H1 (cell line): ENCODE measurements at places on chromosomes 3 and 15. TPM values are rescaled to one million over a fixed set of nuclear protein-coding genes. Genes with fewer than 3 reads are reported as not detected.

AGBL1 gene
- not detected in 2 replicates for total RNA-seq

- H3K27ac ChIP-seq, result no peak overlapping the region
- no peak overlapping the region for H3K4me3 ChIP-seq
- H3K4me1 ChIP-seq, result peaks cover 5% of the 10 kb centered on the region
- no peaks in the 10 kb centered on the region for H3K36me3 ChIP-seq
These were observed 5.9 kb downstream of the ZBTB20 start for GRCh38 chr3:115141033-115141757.

DNA sequence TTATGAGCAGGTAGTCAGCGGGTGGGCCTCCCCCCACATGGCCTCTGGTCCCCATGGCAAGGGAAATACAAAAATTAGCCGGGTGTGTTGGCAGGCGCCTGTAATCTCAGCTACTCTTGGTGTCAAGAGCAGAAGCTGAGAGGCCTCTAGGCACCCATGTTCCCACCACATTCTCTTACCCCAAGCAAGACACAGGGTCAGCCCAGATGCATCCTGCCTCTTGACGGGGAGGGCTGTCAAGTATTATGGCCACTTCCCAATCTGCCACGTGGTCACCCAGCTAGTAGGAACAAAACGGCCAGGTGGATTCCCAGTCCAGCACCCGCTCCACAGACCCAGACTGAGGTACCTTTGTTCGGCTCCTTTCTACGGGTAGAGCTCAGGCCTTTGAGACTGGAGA is 16.2 kb upstream of the SLC6A6 start:
- no peaks in the 10 kb centered on the region for H3K27me3 ChIP-seq
- H3K36me3 ChIP-seq, result no peaks in the 10 kb centered on the region
- no peak overlapping the region for H3K4me3 ChIP-seq
- no peak overlapping the region for H3K27ac ChIP-seq

DNA sequence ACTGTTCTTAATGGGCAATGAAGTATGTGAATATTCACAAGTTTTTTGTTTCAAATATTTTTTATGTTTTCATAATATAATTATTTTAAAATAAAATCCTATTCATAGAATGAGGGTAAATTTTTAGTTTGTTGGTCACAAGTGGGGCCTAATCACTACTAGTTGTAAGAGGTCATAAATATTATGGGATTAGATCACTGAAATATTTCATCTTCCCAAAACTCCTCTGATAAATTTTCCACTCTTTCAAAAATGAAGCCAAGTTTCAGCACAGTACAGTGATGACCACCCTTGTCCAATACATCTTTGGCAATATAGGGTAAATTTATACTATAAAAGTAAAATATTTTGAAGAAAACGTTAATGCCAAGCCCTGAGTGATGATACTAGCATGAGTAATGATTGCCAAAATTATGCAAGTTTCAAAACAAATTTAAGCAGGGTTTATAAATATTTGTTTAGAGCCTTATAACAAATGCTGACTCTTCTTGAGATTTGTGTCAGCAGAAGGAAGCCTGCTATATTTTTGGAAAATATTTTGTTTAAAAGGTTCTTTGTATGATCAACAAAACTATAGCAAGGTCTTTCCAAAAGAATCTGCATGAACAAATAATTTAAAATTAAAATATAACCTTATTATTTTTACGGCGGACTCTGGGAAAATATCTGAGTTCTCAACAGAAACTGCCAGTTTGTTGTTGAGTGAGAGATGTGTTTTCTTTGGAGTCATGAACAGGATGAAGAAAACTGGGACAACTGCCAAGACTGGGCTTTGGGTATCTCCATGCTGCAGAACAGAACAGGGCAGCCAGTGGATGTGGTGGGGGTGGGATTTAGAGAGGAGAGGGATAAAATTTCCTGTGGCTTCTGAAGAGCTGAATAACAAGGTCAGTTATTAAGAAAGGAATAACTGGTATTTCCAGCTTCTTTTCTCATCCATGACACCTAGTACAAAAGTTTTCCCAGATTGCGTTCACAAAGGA is 17.9 kb upstream of the TM4SF1 start:
- no peak for DNase-seq
- no peak overlapping the region for H3K27ac ChIP-seq
- no peaks in the 10 kb centered on the region for H3K27me3 ChIP-seq
- no peak overlapping the region for H3K4me3 ChIP-seq

DNA sequence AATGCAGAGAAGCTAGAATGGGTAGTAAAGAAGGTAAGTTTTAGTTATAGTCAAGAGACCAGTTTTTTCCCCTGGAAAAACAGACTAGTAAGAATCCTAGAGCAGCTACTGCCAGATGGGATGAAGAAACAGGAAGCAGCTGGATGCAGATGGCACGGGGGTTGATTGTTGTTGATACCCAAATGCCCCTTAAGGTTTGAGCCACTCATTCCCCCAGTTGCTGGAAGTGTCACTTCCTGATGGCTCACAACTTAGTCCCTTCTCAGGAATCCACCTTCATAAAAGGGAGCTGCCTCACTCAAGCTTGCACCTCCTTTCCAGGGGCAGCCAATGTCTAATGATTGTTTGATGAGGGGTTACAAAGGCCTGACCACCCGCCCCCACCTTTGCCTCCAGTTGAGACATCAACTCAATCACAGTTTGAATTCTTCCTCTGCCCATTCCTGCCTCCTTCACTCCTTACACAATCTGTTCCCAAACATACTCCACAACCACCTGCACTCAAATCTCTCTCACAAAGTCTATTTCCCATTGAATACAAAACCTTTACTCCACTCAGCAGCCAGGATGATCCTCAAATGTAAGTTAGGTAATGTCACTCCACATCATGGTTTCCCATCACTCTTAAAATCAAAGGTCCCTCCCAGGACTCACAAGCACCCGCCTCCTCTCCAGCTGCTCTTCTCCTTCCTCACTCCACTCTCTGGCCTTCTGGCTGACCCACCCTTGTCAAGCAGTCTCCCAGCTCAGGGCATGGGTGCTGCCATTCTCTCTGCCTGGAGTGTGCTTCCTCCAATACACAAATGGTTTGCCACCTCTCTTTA is 450.1 kb upstream of the THBS1 start:
- no peak overlapping the region for H3K27ac ChIP-seq
- H3K4me3 ChIP-seq, result no peak overlapping the region
- peaks cover 6% of the 10 kb centered on the region for H3K4me1 ChIP-seq
- no peak for DNase-seq
